ENCODE measurements at places on chromosomes 4 and X.

GRCh38 chr4:23213198-23213597 lies 520.5 kb downstream of the GBA3 start:
- DNase-seq = no peak

- DNase-seq = no peak
These were observed 115.8 kb upstream of the INPP4B start for GRCh38 chr4:142961866-142962265.

GRCh38 chr4:107255114-107255513 lies 219.0 kb upstream of the DKK2 start:
- no peak for DNase-seq

GRCh38 chr4:11328401-11328800 lies 100.3 kb downstream of the HS3ST1 start:
- no peak for DNase-seq

- no peak for DNase-seq
These were observed 98.5 kb downstream of the FRAS1 start for GRCh38 chr4:78155616-78156105.

DNA sequence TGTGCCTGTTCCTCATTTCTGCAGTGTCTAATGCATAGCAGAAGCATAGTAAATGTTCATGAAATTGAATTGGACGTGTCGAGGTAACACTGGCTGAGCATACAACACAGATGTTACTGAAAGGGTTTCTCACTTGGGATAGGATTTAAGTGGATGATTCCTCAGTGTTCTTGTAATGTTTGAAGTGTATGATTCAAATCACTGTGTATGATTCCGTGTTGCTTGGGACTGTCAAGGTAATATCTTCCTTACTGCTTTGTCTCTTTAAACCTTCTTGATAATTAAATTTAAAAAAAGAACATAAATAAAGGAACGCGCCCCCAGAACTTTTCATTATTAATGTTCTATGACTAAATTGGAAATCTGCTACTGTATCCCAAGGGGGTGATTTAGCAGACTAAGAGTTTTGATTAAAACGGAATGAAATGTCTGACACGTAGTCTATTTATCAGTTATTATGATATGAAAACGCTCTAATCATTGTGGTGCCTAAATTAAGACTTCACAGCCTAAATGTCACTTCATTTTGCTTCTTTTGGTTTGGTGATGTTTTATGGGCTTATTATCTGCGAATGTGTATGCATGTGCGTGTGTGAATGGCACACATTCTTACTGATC lies 696.9 kb upstream of the EPHA5 start:
- no peak for DNase-seq

GRCh38 chrX:150051096-150051495 lies 112.8 kb upstream of the EOLA2 start:
- DNase-seq = no peak

DNA sequence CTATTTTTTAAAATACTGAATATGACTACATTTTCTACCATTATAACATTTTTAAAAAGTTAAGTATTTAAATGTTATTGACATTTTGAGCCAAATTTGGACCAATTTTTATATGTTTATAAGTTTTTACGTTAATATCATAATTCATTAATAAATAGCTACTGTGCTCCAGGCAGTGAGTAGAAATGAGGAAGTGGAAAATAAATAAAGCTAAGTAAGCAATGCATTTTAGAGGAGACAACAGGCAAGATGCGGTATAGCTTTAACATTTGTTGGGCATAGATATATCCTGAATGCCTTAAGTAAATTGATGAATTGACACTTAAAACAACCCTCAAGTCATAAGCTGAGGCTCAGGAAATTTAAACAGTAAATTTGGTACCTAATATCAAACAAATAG lies 474.8 kb downstream of the PCDH10 start:
- no peak for DNase-seq

DNA sequence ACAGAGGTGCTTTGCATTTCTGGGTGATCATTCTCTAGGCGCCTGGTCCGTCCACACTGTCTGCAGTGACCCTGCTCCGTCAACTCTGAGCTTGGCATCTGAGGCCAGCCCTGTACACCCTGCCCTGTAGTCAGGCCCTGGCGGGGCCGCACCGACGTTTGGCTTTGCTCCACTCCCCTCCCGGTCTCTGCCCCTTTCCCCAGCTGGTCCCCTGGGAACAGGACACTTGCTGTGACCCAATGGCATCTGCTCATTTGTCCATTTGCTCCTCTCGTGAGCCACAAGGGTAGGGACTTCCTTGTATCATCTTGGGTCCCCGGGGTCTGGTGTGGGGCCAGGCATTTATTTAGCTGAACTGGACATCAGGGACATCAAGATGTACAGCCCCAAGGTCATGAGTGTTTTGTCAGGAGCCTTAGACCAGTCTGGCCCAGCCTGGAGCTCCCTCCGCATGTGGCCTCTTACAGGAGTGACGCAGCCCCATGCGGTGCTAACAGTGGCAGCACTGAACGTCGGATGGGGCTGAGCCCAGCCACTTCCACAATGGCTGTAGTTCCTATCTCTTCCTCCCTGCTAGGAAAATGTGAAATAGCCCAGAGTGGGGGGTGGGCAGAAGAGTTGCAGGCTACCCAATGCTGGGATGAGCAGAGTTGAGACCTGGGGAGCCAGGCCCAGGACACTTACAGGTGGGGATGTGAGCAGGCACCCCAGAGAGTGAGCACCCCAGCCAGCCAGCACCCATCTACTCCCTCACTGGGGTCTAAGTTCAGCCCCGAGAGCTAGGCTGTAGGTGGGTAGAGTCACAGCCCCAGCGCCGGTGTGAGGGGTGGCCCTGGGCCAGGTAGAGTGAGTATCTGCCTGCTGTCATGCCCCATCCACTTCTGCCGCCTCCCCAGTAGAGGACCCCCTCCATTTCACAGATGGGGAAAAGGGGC lies 2.0 kb upstream of the SH3BP2 start:
- DNase-seq = no peak

- DNase-seq = no peak
These were observed 45.7 kb upstream of the PRSS12 start for GRCh38 chr4:118398226-118399090.

DNA sequence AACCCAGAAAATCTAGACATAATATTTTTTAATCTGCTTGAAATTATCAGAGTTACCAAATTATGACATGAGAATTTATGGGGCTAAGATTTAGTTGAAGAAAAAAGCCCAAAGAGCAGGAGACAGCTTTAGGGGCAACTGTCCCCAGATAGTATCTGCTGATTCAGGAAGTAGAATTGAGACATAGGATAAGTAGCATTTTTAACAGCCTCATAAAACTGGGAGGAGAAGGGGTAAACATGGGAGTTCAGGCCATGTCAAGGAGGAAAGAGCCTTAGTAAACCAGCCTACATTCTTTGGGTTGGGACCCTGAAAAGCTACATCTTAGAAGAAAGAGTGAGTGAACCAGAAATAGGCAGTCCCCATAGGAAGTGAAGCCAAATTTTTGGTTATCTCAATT lies 9.7 kb upstream of the RAB28 start:
- no peak for DNase-seq

- DNase-seq = no peak
These were observed 30.1 kb downstream of the ADGRA3 start for GRCh38 chr4:22485737-22486136.

DNA sequence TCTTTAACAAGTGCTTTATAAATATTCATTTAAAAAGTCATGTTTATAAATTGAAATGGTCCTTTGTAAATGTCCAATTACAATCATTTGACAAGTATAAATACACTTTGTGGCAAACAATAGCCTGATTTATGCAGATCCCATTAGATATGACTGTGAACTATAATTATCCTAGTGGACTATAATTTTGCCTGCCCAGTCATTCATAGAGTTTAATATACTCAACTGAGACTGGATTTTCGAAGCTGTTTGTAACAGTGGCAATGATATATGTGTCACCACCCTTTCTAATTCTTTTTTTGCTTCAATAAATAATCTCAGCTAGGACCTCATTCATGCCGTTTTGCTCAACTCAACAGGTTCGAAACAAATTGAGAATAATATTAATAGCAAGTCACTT lies 732.0 kb downstream of the PCDH18 start:
- no peak for DNase-seq

- DNase-seq = no peak
These were observed 33.2 kb downstream of the CEP44 start for GRCh38 chr4:174316954-174317353.

DNA sequence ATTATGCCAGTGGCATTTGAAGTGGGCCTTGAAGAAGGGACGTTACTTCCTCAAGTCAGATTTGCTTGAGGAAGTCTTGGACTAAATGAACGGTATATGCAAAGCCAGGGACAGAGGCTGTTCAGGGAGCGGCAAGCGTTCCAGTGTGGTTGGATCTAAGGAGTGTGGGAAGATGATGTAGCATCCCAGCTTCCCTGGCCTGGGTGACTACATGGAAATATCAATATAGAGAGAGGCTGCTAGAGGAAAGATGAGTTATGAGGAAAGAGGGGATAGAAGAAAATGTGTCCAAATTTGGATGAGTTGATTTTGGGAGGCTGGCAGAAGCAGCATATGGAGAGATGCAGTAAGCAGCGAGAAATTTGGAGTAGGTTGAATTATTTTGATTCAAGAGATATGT lies 432.5 kb upstream of the TENM3 start:
- DNase-seq = no peak

GRCh38 chr4:42320822-42321388 lies 76.4 kb upstream of the SHISA3 start:
- DNase-seq = no peak

DNA sequence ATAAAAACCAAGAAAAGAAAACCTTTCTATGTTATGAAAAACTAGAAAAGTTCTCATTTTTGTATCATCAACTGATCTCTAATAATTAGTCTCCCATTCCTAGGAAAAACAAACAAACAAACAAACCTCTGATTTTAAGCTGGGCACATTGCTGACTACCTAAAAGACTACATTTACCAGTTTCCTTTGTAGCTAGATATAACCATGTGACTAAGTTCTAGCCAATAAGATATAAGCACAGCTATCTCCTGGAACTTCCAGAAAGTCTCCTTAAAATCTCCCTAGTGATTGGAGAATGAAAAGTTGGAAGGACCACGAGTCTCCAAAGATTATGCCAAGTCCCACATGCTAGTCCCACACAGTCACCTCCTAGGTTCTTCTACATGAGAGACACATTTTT lies 108.9 kb downstream of the NR3C2 start:
- DNase-seq = no peak

- no peak for DNase-seq
These were observed 10.0 kb upstream of the S100G start for GRCh38 chrX:16639966-16640365.

- no peak for DNase-seq
These were observed 449.1 kb upstream of the NDST4 start for GRCh38 chr4:115562506-115562905.

DNA sequence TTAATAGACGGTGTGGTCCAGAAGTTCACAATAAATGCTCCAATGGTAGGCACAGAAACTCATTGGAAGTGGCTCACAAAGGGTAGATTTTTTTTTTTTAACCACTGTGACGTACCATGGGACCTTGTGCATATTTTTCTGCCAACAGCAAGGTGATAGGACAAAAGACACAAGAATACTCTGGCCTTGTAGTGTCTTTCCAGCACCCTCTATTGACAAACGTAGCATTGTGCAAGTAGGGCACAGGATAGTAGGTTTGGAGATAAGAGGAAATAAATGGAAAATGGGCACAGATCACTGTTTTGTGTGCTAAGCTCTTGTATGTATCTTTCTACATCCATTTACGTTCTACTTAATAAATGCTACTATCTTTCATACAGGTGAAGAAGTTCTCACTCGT lies 2054.9 kb downstream of the PCDH7 start:
- no peak for DNase-seq

- no peak for DNase-seq
These were observed 37.4 kb upstream of the MTMR1 start for GRCh38 chrX:150655788-150656187.

- no peak for DNase-seq
These were observed 161.6 kb upstream of the FAT1 start for GRCh38 chr4:186885289-186885688.

DNA sequence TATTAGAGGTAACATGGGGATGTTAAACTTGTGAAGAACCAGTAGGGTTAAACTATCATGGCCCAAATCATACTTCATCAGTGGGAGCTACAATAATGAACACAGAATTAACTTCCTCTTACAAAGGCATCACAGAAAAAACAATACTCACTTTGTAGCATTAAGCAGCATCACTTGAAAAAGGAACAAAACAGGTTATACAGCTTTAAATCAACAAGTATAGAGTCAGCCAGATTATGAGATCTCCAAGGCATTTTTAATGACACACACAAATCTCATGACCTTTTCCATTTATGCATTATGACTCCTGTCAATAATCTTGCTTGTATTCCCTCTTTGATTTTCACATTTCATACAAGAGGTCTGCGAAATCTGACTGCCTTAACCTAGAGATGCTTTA lies 18.3 kb downstream of the FBXL5 start:
- no peak for DNase-seq

Measured in C1 segment of cervical spinal cord (tissue), 14 donors.